Activated CD4-positive, alpha-beta memory T cell treated with anti-CD3 and anti-CD28 coated beads for 36 hours (primary cell): ENCODE measurements at places on chromosomes 1 and 21. TPM values are rescaled to one million over a fixed set of nuclear protein-coding genes. Genes with fewer than 3 reads are reported as not detected.

DNA sequence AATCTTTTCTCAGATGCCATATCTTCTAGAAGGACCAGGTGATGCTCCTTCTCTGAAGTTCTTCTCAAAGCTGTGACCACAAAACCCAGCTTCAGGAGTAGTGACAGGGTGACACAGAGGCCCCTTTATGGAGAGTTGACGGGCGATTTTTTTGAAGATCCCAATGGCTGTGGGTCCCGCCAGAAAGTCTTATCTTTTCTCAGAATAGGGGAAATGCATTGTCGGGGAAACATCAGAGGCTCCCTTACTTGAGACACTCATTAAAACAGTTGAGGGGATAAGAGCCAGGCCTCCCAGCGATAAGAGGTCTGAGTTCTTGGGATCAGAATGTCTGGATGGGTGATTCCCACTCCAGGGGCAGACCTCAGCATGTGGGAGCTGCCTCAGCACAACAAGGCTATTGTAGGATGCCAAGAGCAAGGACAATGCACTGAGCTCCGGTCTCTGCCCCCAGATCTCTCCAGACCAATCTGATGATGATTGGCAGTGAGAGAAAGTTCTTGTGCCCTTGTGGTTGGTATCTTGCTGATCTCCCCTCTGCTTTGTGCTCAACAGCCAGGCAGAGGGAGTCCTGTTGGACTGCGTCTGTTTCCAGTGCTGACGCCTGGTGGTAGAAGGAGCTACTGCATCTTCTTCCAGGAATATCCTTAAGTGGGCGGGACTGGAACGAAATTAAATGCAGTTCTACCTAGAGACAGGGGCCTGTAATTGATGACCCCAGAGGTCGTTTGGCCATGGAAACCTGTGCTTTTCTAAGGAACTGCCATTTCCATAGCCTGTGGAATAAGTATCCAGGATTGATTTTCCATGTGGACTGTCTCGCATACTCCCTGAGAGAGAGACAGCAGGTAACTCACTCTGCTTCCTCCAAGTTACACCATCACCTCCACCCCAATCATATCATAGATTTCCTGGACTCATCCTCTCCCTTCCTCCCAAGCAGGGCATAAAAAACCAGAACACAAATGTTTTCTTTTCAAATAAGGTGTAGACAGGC is 6.8 kb upstream of the ACKR1 start:
- peak; percentile 75 for DNase-seq

GRCh38 chr21:41537356-41537755 is 29.4 kb upstream of the TMPRSS2 start:
- no peak for DNase-seq

DNA sequence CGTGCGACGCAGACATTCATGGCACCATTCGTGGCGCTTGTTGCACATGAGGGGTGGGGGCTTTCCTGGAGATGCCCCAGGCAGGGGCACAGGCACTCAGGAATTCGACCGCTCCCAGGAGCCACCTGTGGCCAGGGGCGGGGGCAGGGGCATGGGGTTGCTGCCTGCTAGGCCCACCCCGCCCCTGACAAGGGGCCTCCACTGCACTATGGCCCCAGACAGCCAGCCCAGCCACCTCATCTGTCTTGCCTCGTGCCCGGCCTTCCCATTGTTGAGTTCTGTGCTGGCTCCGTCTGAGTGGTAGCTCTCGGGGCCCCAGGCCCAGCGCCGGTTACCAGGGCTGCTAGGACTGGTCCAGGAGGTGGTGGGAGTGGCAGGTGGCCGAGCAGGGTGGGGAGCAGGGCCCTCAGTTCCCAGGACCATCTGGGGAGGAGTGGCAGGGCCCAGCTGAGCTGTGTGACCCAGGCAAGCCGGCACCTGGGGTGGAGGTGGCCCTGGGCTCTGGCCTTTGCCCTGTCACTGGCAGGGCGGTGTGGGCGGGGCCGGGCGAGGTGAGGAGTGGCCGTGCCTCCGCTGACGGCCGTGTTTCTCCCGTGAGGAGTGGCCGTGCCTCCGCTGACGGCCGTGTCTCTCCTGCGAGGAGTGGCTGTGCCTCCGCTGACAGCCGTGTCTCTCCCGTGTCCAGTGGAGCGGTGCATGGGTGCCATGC is 1.9 kb downstream of the PLCH2 start:
- no peak for DNase-seq

DNA sequence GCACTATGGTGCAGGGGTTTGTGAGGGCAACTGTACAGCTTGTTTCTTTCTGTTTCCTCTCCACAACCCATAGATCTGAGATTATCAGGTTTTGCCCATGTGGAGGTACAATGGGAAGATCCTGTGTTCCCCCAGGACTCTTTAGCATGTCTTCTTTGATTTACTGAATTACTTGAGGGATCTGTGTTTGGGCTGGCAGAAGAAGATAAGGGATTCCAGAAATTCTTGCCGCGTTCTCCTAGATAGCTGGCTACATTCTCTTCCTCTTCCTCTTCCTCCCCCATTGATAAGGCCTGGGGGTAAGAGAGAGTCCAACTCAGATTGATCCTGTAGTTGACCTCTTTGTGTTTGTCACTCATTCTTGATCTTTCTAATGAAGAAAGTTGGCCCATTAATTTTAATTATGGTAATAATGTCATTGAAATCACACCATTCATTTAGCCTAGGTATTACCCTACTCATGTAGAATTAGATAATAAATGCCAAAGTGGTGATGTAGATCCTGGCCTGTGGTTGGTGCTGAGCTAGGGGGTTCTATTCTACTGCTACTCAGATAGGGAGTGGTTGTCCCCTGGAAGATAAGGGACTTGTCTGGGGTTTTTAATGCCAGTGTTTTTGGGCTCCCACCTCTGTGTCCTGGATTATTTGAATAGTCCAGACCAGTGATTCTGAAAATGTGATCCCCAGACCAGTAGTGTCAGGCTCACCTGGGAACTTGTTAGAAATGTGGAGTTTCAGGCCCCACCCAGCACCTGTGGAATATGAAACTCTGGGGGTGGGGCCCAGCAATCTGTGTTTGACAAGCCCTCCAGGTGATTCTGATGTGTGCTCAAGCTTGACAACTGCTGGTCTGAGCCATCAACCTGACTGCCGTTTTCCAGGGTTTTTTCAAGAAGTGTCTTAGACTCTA is 122.2 kb downstream of the NOS1AP start:
- no peak for DNase-seq

DNA sequence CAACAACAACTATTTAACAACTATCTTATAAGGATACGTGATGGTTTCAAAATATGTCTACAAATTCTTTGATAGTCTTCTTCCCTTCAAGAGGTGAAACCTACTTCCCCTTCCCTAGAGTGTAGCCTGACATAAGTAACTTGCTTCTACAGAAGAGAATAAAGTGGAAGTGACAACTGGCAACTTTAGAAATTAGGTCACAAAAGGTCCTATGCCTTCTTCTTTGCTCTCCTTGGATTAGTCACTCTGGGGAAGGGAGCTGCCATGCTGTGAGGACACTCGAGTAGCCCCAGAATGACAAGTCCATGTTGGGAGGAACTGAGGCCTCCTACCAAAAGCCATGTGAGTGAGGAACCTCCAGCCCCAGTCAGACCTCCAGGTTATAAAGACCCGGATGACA is 19.2 kb downstream of the EFCAB14 start:
- no peak for DNase-seq

DNA sequence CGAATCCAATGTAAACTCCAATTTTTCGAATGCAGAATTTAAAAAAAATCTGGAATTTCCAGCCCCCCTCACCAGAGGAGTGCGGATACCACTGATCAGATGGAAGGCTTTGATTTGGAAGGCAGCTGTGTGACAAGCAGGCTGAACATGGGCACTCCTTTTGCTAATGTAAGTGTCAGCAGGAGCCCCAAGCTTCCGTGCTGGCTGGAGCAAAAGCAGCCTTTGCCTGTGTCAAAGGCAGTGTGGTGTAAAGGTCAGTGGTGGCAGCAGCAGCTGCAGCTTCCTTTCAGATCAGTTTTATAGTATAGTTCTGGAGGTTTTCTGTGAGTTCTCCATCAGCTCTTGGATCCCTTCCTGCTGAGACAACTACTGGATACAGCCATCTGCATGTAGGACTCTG is 259.9 kb downstream of the CTH start:
- no peak for DNase-seq

DNA sequence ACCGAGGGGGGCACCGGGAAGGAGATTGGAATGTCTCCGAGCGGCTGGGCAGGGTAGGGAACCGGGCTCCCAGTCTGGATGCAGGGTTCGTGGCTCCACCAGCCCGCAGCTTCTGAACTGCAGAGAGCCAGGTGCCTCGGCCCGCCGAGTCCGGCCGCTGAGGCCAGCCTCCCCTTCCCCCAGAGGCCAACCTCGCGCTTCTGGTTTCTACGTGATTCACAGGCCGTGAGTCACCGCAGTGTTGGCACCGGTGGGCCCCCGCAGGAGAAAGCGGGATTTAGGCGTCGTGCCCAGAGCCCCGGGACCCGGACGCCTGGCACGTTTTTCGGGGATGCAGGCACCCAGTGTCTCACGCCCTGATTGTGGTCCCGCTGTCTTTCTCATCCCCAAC is 458 bp downstream of the CRABP2 start:
- DNase-seq: peak; percentile 74

- DNase-seq: no peak
These were observed 89.2 kb upstream of the POU3F1 start for GRCh38 chr1:38135625-38136414.

DNA sequence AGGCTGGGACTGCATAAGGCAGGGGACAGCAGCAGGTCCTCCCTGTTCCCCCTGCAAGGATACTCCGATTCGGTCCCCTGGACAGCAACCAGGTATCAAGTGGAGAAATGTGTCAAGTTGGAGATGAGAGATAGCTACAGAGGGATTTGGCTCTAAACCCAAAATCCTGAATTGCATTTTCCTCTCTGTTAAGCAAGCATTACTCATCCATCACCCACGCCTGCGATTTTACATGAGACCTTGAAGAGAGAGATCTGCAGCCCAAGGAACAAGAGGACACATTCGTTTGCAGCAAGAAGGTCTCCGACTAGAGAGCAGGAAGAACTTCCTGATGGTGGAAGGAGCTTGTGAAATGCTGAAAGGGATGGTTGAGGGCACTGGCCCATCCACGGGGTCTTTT is 21.9 kb downstream of the SYT2 start:
- no peak for DNase-seq

GRCh38 chr1:91877574-91878208 is 8.3 kb downstream of the TGFBR3 start:
- DNase-seq: no peak

DNA sequence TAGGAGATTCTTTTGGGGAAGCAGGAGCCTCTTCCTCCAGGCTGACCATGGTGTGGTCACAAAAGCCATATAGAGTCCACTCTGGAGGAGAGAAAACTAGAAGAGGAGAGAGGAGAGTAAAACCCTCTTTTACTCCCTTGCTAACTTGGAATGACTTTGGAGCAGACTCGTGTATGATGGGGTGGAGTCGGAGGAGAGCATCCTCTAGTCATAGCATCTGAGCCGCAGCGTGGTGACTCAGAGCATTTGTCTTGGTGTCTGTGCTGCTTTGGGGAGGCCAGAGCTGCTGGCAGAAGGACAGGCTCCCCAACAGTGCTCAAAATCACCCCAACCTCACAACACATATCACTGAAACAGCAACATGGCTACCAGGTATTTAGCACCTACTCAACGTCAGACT is 11.1 kb downstream of the HTR6 start:
- DNase-seq: no peak

DNA sequence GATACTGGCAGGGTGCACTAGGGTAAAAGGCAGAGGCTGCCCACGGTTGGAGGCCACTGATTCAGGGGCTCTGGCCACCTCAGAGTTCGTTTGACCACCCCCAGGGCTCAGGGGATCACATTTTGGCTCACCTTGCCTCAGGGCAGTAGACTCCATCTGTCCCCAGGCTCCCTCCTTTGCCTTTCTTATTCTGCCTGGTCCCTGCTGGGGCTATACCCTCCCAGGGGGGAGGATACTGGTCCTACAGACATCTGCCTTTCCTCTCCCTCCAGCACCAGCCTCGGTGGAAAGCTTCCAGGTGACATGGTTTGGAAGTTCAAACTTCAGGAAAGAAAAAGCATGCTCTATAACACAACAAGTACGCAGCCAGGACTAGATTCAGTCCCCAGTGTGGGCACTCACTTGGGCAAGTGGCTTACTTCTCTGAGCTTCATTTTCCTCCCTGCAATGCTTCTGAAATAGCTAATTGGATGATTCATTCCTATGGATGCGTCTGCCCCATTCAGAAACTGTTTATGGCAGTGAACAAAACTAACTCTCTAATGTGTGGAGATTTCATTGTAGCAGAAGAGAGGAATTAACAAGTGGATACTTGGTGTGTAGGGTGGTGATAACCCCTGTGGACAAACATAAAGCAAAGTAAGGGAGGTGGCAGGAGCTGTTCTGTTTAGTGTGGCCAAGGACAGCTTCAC is 154.8 kb downstream of the TRABD2B start:
- no peak for DNase-seq

GRCh38 chr1:86849756-86850155 is 64.2 kb downstream of the SELENOF start:
- no peak for DNase-seq

DNA sequence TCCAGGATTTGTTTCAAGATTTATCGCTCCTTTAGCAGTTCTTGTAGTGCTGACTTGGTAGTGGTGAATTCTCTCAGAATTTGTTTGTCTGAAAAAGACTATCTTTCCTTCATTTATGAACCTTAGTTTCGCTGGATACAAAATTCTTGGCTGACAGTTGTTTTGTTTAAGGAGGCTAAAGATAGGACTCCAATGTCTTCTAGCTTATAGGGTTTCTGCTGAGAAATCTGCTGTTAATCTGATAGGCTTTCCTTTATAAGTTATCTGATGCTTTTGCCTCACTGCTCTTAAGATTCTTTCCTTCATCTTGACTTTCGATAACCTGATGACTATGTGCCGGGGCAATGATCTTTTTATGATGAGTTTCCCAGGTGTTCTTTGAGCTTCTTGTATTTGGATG is 28.9 kb downstream of the RPAP2 start:
- DNase-seq: no peak

DNA sequence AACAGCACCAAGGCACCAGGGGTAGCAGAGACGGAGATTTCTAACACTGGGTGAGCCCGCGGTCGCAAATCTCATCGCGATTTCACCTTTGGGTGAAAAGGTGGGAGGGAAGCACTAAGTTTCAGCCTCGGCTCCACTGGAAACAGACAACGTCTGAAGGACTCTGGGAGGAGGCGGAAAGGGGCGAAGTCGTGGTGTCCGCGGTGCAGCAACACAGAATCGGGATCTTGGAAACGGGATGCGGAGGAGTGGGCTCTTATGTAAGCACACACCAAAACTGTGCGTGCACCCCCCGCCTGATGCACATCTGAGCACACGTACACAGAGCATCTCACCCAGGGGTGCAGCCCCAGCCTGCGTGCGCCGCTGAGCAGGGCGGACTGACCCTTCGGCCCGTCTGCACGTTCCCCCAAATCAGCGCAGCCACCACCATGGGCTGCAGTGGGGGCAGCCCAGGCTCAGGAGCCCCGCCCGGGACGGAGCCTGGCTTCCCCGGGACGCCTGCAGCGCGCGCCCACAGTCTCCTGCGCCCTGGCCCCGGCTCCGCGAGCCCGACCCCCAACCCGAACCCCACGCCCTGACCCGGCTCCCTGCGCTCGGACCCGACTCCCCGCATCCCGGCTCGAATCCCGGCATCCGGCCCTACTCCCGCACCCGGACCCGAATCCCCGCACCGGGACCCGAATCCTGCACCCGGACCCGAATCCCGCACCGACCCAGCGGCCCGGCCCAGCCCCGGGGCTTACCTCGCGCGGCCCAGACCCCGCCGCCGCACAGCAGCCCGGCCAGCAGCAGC is 670 bp downstream of the CLSTN1 start:
- peak; percentile 56 for DNase-seq

Gene S100A7
- total RNA-seq: not detected

Gene C1orf87
- not detected for total RNA-seq

Gene AMY2A
- total RNA-seq: not detected

Gene PATJ
- total RNA-seq: 16.0 TPM

Gene MTR
- total RNA-seq: 46.6 TPM

Gene C1QTNF12
- total RNA-seq: 4.2 TPM
